ENCODE measurements at places on chromosomes 3 and 15. TPM values are rescaled to one million over a fixed set of nuclear protein-coding genes. Genes with fewer than 3 reads are reported as not detected.

ROPN1 gene
- not detected for total RNA-seq

KIF7 gene
- 7.9 TPM for total RNA-seq

COL6A5 gene
- not detected for total RNA-seq

PRICKLE2 gene
- total RNA-seq = 39.3 TPM
